ENCODE measurements at places on chromosomes 6 and 20. TPM values are rescaled to one million over a fixed set of nuclear protein-coding genes. Genes with fewer than 3 reads are reported as not detected.

SRMS gene
- not detected for total RNA-seq

RPP40 gene
- 14.4 TPM for total RNA-seq

VGLL2 gene
- total RNA-seq: not detected

EYS gene
- total RNA-seq: not detected

All from uterine smooth muscle cell (primary cell).